ENCODE measurements at places on chromosomes 4 and X.

DNA sequence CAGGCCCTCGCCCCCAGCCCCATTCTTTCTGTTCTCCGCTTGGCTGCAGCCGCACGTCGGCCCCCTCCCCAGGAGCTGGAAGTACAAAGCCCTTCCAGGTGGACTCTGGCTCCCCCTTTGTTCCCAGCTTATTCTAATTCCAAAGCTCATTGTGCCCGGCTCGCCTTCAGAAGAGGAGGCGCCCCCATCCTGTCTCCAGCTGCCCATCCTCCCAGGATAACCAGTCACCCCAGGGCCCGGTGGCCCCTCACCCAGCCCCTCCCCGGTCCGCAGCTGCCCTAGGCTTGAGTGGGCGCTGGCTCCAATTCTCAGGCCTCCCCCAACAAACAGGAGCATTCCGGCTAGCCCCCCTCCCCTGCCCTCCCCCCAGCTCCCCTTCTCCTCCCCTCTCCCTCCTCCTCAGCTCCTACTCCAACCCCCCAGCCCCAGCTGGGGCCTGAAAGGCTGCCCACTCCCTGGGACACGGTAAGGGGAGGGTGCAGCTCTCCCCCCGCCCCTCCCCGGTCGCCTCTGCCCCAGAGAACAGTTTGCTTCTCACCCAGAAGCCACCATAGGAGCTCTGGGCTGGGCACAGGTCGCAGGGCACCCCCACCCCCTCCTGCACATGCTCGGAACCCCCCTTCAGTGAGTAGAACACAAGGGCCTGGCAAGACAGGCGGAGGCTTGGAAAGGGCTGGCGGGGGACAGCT, 3.1 kb upstream of the SLC6A8 start:
- no peak for DNase-seq

- DNase-seq, result no peak
Measured at GRCh38 chrX:43590150-43590549, 65.9 kb upstream of the MAOA start.

DNA sequence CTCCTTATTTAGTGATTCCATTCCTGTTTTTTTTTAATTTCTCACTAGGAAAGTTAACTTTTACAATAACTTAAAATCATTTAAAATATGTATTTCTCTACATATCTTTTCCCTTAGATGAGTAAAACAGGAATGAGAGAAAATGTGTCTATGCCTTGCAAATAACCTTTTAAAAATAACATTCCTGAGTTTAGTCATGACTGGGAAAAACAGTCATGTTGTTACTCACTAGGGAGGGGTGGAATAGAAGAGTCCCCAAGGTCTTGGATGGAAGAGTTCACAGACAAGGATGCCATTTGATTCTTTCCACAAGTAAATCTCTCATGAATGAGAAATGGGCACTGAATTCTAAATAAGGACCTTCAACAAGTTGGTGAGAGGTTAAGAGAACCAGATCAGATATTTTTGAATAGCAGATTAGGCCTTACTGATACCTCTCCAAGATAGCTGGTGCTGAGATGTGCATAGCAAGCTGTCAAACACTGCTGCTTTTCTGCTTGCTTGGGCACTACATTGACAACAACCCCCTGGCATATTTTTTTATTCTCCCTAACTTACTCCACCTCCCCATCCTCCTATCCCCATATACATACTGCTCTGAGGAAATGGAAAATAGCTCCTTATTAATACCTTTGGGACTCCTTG, 25.1 kb downstream of the UGDH start:
- DNase-seq, result no peak

GRCh38 chr4:128358231-128358912, 70.8 kb upstream of the PGRMC2 start:
- no peak for DNase-seq

DNA sequence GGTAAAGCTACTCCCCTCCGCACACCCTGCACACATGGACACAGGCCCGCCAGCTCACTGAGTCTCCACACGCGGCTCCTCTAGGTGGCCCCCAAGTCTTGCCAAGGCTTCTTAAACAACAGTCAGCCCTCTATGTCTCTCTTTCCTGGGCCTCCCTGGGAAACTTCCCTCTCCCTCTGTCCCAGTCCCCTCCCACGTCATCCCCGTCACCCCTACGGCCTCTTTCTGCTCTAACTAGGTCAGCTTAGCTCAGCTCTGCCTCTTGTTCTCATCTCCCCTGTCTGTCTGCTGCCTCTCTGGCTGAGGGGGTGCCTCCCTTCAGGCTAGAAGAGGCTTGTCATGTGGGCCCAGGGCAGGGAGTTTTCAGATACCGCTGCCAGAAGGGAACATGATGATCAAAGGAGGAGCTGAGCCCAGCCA, 38.8 kb downstream of the SEPTIN6 start:
- no peak for DNase-seq

- no peak for DNase-seq
Measured at GRCh38 chrX:14362721-14363120, 166.6 kb upstream of the GLRA2 start.

GRCh38 chr4:166259081-166259480, 386.0 kb downstream of the TLL1 start:
- no peak for DNase-seq

- DNase-seq, result no peak
Measured at GRCh38 chrX:129614481-129615255, 40.1 kb downstream of the APLN start.

DNA sequence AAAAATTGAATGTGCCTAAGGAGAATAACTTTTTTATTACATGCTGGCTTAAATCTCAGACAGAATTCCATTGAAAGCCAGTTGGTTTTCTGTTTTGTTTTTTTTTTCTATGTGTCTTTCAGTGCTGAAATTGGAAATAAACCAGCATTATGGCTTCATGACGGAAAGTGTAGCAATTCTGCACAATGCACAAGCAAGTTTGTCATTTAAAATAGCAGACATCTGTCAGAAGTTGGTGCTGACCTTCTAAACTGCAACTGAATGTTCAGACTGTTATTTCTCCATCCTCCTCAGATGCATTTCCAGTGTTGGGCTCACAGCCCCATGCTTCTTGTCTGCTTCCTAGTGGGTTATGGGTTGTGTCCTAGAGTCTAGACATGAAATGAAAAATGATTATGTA, 107.2 kb upstream of the LIMCH1 start:
- no peak for DNase-seq

DNA sequence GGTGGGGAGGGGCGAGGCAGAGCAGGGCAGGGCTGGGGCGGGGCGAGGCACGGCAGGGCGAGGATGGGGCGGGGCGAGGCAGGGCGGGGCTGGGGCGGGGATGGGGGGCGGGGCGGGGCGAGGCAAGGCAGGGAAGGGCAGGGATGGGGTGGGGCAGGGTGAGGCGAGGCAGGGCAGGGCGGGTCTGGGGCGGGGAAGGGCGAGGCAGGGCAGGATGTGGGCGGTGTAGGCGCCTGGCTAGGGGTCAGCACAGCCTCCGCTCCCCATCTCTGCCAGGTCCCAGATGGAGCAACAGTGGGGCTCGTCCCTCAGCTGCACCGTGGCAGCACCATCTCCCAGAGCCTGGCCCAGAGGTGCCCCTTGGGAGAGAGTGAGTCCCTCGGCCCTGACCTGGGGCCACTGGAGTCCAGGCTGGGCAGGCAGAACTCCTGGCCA, 4.2 kb upstream of the SRPK3 start:
- no peak for DNase-seq

- DNase-seq, result no peak
Measured at GRCh38 chr4:130486186-130486585, 1390.2 kb downstream of the C4orf33 start.

DNA sequence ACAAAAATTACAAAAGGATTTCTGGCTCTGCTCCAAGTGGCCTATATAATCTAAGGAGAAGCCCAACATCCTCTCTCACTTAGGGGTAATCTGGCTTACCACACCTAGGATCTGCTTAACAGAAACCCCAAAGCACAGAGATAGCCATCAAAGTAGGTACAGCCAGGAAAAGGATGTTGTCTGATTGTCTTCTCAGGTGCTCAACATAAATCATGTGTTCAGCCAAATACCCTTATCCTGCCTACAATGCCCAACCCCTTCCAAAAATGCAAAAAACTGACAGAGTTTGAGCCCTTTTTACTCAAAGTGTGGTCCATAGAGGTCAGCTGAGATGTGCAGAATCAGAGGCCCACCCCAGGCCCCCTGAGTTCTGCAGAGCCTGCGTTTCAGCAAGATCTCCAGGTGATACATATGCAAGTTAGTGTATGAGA, 53.9 kb downstream of the PPM1K start:
- DNase-seq, result no peak

- no peak for DNase-seq
Measured at GRCh38 chr4:80029364-80029763, 43.7 kb downstream of the ANTXR2 start.

DNA sequence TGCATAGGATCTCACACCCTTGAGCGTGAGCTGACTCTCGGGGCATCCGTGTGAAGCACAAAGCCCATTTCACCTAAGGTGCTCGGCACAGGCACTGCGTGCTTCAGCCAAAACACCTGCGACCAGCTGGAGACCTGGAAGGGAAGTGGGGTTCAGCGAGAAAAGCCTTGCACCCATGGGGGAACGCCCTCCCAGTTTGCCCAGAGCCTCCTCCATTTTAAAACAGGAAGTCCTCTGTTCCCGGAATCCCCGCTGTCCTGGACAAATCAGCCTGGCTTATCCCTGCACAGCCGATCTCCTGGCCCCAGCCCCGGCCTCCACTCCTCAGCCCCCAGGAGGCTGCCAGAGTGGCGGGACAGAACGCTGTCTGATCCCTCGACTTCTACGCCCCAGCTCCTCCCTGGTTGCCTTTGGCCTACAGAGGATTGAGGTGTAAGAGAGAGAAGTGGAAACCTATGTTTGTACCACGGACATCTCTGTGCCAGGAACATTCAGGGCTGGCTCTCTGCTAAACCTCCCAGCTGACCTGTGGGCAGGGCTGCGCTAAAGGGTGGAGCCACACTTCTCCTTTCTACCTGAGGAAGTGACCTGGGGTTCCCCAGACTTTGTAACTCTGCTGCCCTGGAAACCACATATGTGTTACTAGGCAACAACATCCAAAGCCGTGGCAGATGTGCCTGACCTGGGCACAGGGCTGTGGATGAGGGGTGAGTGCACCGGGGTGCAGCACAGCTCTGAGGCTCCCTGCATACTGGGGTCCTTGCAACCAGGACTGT, 3.8 kb upstream of the C4orf50 start:
- DNase-seq, result no peak

DNA sequence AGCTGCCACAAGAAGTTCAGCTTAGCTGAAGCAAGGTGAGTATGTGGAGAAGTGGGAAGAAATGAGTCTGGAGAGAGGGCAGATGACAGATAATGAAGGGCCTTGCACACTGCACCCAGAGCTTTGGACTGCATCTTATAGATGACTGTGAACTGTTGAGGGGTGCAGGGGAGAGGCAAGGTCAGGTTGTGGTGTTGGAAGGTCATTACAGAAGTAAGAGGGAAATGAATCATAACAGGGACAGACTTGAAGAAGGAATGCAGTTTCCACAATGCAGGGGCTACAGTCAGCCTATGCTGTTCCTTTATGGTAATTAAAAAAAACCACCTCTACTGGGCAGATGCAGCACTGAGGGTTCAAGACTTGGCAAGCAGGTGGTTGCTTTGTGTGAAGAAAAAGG, 4.8 kb upstream of the IGFBP7 start:
- DNase-seq, result no peak

- no peak for DNase-seq
Measured at GRCh38 chr4:74931376-74931775, 1.5 kb upstream of the PARM1 start.

GRCh38 chr4:183402771-183403170, 41.7 kb upstream of the CDKN2AIP start:
- DNase-seq, result no peak

DNA sequence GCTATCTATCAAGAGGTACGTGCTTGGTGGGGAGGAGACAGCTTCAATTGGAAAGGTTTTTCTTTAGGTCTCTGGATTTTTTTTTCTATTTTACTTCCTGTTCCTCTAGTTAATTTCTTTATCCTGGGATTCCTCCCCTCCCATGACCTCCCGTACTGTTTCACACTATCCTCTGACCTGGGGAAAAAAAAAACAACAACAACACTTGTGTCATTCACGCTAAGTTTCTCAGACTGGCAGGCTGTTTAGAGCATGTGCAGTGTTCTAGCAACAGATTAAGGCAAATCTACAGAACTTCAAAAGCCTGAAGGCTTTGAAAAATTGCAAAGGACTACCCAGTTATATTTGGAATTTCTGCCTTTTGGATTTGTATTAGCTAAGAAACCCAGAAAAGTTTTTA, 358.4 kb downstream of the ARHGAP24 start:
- DNase-seq, result no peak

DNA sequence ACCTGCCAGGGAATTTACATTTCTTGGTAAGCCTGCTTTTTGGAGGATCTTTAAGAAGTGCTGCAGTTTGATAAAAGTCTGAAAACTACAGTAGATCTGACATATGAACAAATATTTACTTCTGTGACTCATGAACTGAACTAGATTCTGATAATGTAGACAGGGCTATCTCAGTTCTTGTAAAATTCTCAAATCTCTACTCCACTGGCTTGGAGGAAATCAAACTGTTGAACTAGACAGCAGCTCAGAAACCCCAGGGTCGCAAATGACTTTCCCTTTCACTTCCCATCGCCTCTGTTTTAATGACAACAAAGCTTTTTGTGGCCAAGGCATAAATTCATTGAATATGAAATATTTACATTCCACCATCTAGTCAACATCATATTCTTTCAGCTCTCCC, 15.4 kb upstream of the OCIAD1 start:
- no peak for DNase-seq

- DNase-seq, result no peak
Measured at GRCh38 chrX:152641256-152641875, 3.7 kb downstream of the GABRQ start.

- no peak for DNase-seq
Measured at GRCh38 chr4:93646233-93646930, 182.2 kb upstream of the ATOH1 start.
